ENCODE measurements at places on chromosomes 1 and 21.

GRCh38 chr1:205211839-205212536, 486 bp upstream of the DSTYK start:
- no peak for DNase-seq

GRCh38 chr1:58000116-58000515, 546.4 kb downstream of the OMA1 start:
- DNase-seq, result no peak

DNA sequence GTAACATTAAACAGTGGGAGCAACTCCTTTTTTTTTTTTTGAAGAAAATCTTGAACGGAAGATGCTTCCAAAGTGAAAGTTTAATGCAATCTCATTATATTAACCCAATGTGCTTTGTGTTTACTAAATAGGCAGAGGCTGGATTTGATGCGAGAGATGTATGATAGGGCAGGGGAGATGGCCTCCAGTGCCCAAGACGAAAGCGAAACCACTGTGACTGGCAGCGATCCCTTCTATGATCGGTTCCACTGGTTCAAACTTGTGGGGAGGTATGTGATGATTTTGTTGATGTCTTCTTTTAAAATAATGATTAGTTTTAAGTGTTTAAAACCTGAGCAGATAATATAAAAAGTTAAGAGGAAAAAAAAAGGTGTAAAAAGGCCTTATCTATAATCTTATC, 74.2 kb upstream of the PGD start:
- no peak for DNase-seq

DNA sequence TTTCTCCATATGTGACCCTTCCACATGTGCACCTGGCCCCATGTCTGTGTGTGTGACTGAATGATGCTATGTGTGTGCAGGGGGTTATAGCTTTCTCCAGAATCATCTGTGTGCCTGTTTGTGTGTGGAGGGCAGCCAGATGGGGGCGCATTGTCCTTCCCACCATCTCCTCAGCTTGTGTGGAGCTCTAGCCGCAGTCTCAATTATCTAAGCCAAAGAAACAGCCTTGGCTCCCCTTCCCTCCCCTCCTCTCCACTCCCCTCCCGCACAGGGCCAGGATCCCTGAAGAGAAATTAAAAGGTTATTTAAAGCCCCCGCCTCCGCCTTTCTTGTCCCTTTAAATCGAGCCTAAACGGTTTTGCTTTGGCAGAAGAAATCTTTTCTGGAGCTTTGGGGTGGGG, 1.8 kb upstream of the DMBX1 start:
- DNase-seq, result no peak

- no peak for DNase-seq
Observed at GRCh38 chr1:41327383-41327999, 33.7 kb upstream of the FOXO6 start.

GRCh38 chr1:30418061-30418938, 305.1 kb downstream of the MATN1 start:
- no peak for DNase-seq

GRCh38 chr21:24197132-24197643, 1410.1 kb downstream of the MRPL39 start:
- no peak for DNase-seq

- DNase-seq, result peak; percentile 79
Observed at GRCh38 chr1:205313563-205314308, 7.8 kb downstream of the NUAK2 start.

GRCh38 chr1:85295654-85296053, 19.2 kb upstream of the BCL10 start:
- DNase-seq, result no peak

- peak; percentile 17 for DNase-seq
Observed at GRCh38 chr21:29800056-29800455, 139.7 kb downstream of the GRIK1 start.

- DNase-seq, result no peak
Observed at GRCh38 chr1:25771221-25772114, 28.5 kb upstream of the SELENON start.

DNA sequence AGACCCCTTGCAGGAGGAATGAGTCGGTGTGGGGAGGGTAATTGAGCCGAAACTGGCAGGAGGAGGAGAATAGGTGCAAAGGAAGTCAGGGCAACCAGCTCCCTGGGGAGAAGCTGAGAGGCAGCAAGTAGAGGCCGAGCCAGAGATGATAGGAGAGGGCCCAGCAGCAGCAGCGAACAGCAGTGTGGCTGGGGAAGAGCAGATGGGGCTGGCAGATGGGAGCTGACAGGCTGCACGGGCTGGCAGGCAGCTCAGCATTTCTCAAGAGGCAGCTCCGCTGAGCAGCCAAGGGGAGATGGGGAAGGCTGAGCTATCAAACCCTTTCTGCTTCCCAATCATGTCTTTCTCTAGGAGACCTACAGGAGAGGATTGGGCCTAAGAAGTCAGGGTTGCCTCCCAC, 158.2 kb downstream of the TRIM33 start:
- DNase-seq, result peak; percentile 5

GRCh38 chr1:154353460-154353904, 28.2 kb downstream of the ATP8B2 start:
- peak; percentile 80 for DNase-seq

- DNase-seq, result no peak
Observed at GRCh38 chr1:35426097-35426586, 131.1 kb downstream of the KIAA0319L start.

DNA sequence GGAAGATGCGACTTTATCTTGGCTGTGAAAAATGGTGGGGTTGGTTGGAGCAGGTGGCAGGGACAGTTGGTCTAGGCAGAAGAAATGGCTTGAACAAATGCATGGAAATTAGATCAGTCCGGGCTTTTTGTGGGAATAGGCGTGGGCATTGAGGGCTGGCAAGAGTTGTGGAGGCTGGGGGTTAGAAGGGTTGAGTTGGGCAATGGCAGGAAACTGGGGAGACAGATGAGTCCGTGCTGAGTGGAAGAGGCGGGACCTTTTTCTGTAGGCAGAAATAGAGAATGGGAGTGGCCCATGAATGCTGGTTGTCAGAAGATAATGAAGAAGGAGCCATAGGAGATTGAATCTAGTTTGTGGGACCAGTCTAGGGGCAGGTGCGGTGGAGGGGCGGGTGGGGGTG, 6.9 kb downstream of the PDPN start:
- no peak for DNase-seq
